ENCODE measurements at places on chromosomes 4 and X.

- DNase-seq: no peak
Observed at GRCh38 chr4:101823864-101824263, 33.3 kb downstream of the BANK1 start.

GRCh38 chr4:109211671-109212070 lies 90.8 kb downstream of the COL25A1 start:
- no peak for DNase-seq

- no peak for DNase-seq
Observed at GRCh38 chr4:81197864-81198524, 17.0 kb downstream of the PRKG2 start.

- no peak for DNase-seq
Observed at GRCh38 chr4:16289897-16290554, 63.8 kb upstream of the TAPT1 start.

GRCh38 chrX:40117715-40118285 lies 20.0 kb upstream of the BCOR start:
- no peak for DNase-seq

DNA sequence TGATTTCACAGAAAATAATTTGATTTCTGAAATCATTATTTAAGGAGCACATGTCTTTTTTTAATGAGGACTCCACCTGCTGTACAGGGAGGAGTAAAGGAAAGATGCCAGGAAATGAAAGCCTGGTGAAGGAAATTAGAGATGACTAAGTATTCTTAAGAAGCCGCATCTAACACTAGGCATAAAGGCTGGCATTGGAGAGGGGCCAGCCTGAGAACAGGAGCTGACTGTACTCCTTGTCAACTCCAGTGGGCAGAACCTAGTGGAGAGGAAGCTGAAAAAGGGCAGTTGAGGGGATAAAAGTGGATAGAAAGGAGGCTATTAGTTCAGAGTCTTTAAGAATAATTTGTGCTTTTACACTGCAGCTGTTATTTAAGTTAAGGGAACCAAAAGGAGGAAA lies 393.0 kb downstream of the PPP1R2C start:
- DNase-seq: no peak

GRCh38 chr4:141346144-141346543 lies 125.4 kb downstream of the ZNF330 start:
- DNase-seq: no peak

GRCh38 chr4:140219567-140219966 lies 65.6 kb upstream of the MAML3 start:
- DNase-seq: no peak

- DNase-seq: no peak
Observed at GRCh38 chrX:2967998-2968909, 38.1 kb upstream of the ARSH start.

DNA sequence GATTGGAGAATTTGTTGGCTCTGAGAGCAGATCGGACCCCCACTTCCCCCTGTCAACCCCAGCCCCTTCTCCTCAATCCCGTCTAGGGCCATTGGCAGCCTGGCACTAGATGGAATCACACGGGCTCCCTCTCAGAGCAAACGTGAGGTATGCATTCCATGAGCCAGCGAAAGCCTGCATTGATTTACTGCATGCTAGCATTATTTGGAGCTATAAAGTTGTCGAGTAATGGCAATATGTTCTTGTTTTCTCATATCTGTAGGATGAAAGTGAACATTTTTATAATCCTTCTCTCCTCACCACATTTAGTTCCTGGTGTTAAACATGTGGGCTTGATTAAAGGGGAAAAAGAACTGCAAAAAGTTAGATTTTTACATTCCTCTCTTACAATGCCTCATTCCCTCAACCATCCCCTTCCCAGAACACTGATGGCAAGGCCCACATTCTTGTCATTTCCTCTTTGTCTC lies 159.2 kb downstream of the SPRY1 start:
- no peak for DNase-seq

- DNase-seq: no peak
Observed at GRCh38 chr4:102713096-102713495, 47.7 kb downstream of the MANBA start.

- DNase-seq: no peak
Observed at GRCh38 chr4:145230726-145231125, 50.3 kb upstream of the OTUD4 start.

DNA sequence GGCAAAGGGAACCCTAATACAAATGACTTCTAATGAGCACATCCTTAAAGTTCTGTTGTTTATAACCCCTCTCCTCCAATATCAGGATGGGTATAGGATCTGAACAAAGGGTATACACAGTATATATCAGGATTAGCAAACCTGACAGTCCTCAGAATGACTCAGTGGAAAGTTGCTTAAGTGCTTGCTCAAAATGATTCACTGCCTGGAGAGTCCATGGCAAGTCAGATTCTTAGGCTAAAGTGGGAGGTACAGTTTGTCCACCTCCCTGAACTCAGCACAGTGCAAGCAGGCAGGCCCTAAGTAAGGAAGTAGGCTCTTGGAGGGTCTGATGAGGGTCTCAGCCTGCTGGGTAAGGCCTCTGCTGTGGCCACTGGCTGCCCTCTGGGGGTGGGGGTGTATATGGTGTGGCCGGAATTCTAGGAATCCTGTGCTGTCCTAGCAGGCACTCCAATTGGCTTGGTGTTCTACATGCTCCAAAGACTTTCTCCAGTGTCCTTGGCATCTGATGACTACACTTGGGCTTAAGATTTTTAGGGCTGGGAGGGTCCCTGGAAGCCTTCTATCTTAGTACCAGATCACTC lies 54.3 kb downstream of the CHRDL1 start:
- DNase-seq: no peak

DNA sequence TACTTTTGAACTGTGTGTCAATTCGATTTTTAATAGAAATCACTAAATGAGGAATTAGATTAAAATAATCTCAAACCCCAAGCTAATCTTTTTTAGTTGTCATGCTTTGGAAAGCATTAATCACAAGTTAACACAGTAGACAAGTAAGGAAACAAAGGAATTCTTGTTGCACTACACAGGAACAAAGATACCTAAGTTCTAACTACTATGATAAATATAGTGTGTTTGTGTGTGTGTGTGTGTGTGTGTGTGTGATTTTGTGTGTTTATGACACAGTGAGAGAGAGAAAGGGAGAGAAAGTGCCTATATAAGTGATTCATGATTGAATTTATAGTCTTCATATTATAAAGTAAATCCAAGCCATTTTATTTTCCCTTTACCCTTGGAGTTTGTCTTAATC lies 931.4 kb downstream of the PCDH7 start:
- no peak for DNase-seq

- no peak for DNase-seq
Observed at GRCh38 chr4:121790976-121791375, 10.1 kb upstream of the EXOSC9 start.

DNA sequence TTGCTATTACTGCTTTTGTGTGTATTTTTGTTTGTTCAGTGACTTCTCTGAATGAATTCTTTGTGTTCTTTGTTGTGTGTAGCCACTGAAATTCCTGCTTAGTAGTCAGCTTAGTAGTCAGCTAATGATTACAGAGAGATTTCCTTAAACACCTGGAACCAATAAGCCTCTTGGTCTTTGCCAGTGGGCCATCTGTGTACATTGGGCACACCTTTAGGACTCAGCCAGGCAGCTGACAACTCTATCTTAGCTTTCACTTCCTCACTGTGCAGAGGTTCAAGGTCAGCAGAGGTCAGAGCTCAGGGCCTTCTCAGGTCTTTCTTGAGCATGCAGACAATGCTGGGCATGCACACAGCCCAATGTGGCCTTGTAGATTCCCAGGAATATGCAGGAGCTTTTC lies 59.3 kb downstream of the RWDD4 start:
- no peak for DNase-seq

GRCh38 chr4:20318001-20318908 lies 66.5 kb downstream of the SLIT2 start:
- no peak for DNase-seq

DNA sequence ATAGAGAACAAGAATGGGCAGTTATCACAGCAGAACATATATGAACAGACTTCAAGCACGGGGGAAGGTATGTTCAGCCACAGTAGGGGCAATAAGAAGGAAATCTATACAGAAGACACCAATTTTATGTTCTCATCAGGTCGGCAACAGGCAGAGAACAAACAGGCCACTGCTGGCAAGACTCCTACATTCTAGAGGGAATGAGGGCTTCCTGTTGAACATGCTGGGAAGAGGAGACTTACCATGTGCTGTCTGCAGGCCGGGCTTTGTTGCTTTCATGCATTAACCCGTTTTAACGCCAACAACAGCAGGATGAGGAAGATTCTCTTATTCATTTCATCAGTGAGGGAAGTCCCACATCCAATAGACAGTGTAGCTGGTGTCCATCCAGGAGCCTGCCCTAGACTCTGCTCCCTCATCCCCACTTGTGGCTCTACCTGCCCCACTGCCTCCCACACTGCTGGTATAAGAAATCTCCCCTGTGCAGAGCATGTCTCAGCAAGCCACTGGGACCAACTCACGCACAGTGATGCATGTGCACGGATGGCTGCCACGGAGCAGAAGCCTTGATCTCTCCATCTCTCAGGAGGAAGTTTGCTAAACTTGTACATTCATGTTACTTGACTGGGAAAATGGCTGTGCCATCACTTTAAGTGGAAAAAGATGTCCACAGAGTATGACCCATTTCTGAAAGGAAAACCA lies 84.5 kb downstream of the ACOX3 start:
- no peak for DNase-seq

DNA sequence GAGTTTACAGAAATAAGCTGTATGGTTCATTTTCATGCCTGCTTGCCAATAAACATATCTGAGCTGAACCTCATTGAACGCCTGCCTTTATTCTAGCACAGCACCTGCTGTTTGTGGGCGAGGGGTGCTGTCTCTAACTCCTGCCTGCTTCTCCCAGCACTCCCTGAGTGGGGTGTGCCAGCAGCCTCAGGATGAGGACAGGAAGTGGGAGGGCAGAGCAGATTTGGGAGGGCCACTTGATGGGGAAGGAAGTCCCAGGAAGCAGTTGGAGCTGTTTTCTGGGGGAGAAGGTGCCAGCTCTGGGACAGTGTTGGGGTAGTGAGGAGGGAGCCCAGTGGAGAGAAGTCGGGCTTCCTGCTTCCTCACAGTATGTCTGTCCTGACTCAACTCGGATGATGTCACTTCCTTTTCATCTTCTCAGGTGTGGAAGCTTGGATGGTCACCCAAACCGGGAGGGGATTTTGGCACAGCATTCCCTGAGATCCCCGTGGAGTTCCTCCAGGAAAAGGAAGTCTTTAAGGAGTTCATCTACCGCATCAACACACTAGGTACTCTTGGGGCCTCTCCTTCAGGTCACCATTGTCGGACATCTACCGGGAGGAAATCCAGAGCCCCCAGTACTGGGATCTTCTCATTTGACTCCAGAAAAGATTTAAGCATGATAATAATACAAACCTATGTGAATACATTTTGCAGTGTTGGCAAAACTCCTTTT lies 29.0 kb upstream of the MSANTD1 start:
- DNase-seq: no peak

DNA sequence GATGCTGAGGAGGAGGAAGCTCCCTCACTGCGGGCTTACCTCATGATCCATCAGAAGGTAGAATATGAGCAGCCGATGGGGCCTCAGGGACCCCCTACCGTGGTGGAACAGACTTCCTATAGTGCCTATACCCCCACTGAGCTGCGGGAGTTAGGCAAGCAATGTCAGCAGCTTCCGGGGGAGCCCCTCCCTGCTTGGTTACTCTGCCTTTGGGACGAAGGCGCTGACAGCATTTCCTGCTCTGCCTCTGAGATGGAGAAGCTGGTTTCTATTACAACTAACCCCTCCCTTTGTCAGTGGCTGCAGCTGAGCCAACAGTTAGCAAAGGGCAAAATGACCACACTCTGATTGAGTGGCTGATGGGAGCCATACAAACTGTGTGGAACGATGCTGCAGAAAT lies 430.7 kb downstream of the IDS start:
- DNase-seq: no peak

DNA sequence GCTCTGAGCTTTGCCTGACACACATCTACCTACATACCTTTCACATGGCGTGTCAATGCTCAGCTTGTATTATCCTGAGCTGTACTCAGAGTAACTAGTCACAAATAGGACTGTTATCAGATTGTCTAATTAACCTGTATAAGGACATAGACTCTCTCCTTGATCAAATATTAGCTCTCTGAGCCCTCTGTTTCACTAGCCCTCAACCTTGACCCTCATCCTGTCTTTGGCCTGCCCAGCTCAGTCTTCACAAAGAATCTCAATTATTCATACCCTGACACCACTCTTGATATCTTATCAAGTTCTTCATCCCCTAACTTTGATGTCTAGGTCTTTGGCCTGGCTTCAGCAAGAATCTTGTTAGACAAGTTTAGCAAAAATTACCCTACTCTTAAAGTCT lies 320.7 kb upstream of the PCDH7 start:
- no peak for DNase-seq

- DNase-seq: no peak
Observed at GRCh38 chr4:78297116-78297800, 240.1 kb downstream of the FRAS1 start.

DNA sequence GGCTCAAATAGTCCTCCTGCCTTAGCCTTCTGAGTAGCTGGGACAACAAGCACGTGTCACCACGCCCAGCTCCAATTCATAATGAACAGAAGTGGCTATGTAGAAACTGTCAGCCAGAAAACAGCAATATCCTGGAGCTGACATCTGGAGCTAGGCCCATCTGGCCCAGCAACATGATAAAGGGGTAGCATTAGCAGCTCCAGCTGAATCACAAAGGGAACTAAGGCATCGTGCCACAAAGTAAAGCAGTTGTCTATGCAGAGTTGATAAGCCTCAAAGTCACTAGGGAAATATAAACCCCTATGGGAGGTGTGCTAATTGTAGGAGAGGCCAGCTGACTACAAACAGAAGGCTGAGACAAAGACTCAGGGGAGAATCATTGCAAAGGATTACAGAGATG lies 270.5 kb upstream of the GPC4 start:
- no peak for DNase-seq

DNA sequence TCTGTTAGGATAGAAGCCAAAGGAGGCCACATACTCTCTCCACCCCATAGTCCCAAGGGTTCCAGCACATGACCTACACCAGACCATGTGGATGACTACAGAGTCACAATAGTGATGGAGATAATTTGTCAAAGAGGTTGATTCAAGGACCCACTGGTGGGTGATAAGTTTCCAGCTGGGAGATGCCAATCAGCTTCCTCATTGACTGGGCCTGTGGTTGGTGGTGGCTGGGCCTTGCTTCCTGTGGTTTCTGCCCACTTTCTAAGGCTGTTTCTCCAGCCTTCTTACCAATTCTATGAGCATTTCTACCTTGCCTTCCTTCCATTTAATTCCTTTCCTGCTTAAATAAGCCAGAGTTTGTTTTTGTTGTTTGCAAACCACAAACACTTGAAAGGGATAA lies 95.5 kb upstream of the CPEB2 start:
- no peak for DNase-seq

- DNase-seq: no peak
Observed at GRCh38 chr4:89574176-89574575, 262.8 kb downstream of the SNCA start.

- DNase-seq: no peak
Observed at GRCh38 chrX:30881797-30882196, 7.3 kb downstream of the TAB3 start.

- no peak for DNase-seq
Observed at GRCh38 chrX:115214151-115214550, 19.7 kb downstream of the LRCH2 start.

DNA sequence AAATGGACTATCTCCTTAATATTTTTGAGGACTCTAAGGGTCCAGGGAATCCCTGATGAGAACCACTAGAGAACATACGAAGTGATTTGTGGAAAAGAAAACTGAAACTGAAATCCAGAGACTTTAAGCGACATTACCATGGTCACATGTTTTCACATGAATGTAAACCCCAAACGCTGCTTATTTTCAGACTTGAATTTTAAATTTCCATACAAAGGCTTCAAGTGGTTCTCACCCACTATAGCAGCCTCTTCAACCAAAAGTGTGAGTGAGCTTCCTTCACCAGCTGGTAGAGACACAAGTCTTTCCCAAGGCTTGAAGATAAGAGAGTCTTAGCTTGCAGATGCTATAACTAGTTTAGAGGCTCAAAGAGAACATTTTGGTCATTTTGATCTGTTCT lies 232.7 kb downstream of the MGST2 start:
- no peak for DNase-seq
